GM06990 (cell line): ENCODE measurements at places on chromosomes 11 and 22.

- no peak for DNase-seq
Observed at GRCh38 chr11:112558691-112559090, 298.0 kb upstream of the PLET1 start.

DNA sequence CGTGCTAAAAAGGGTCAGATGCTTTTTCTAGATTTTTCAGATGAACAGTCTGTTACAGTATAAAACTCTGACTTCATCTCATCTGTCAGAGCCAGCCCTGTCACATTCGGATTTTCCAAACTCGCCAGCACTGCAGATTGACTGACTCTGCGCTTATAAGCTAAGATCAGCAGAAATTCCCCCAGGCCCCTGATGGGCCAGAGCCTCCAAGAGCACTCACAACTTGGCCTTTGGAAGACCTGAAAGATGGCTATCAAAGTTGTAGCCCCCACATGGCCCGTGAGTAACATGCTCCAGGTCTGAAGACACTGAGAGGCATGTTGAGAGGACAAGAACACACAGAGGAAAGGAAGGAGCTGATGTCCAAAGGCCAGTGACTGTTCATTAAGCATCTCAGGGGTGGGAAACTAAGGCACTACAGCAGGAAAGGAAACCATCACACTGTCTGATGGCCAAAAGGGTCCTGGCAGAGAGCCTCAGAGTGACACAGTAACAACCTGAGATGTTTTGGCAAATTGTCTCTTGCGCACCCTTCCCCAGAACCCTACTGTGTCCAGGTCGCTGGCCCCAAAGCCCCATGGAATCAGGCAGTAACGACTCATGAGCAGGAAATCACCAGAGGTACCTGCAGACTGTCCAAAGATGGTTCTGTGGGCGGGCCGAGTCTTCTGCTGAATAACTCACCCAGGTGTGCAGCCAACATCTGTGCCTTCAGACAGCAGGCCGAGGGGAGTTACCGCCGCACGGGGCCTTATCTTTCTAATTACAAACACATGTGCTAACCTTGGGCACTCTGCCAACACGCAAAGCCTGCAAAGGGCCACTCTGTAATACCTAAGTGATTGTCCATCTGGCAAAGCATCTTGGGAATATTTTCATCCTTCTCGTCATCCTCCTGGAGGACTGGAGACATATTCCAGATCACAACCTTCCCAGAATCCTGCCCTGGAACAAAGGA is 23.6 kb downstream of the HIRA start:
- no peak for DNase-seq

GRCh38 chr11:130858215-130858614 is 58.1 kb downstream of the SNX19 start:
- no peak for DNase-seq

DNA sequence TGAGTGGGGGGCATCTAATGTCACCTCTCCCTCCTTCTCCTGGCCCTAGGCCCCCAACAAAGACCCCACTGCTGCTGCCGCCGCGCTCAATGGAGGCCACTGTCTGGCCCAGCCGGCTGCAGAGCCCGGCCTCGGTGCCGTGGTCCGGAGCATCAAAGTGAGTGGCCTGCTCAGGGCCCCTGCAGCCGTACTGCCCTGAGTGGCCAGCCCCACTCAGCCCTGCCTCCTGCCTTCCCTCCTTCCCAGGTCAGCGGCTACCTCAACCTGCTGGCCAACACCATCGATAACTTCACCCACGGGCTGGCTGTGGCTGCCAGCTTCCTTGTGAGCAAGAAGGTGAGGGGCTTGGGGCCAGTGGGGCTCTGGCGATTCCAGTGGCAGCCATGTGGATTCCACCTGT is 5.0 kb downstream of the SLC39A13 start:
- DNase-seq, result no peak

- DNase-seq, result no peak
Observed at GRCh38 chr11:10051868-10052586, 242.0 kb downstream of the SBF2 start.

- DNase-seq, result no peak
Observed at GRCh38 chr11:7596975-7597391, 76.3 kb downstream of the CYB5R2 start.

GRCh38 chr22:48366056-48366455 is 1461.6 kb downstream of the BRD1 start:
- no peak for DNase-seq

DNA sequence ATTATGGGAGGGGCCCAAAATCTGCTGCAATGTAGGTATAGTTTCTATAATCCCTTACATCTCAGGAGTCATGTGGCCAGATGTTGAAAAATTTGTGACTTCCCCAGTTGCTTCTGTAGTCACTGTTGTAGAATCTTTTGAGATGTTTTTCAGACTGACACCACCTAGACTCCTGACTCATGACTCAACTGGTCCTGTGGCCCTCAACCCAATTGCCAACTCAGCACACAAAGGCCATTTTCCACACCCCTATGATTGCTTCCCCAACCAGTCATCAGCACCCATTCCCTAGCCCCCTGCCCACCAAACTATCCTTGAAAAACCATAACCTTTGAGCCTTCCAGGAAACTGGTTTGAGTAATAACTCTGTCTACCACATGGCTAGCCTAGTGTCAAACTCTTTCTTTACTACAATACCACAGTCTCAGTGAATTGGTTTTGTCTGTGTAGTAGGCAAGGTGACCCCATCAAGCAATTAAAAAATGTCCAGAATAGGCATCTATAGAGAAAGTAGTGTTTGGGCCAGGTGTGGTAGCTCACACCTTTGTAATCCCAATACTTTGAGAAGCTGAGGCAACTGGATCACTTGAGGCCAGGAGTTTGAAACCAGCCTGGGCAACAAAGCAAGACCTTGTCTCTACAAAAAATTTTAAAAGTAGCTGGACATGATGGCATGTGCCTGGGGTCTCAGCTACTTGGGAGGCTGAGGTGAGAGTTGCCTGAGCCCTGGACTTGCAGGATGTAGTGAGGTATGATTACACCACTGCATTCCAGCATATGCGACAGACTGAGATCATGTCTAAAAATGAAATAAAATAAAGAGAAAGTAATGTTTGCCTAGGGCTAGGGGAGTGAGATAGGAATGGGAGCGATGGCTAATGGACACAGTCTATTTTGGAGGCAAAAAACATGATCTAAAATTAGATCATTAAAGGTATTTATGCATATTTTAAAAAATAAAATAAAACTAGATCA is 24.1 kb upstream of the FEZ1 start:
- no peak for DNase-seq

- no peak for DNase-seq
Observed at GRCh38 chr11:93528757-93529645, 14.2 kb downstream of the SMCO4 start.

DNA sequence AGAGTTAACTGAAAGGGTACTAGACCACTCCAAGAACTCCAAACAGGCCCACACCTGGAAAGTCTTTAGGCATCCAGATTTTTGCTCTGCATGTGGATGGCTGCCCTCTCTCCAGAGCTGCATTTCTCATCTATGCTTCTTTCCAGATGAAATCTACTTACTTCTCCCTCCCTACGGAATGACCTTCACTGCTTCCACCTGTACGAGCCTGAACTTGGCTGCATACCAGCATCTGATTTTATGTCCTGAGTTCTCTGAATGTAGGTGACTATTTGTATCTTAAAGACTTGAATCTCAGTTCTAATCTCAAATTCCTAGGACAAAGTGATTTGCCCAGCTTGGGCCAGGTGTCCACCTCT is 13.3 kb downstream of the CELF1 start:
- DNase-seq, result no peak

GRCh38 chr11:17008099-17008498 is 6.1 kb downstream of the PLEKHA7 start:
- no peak for DNase-seq

DNA sequence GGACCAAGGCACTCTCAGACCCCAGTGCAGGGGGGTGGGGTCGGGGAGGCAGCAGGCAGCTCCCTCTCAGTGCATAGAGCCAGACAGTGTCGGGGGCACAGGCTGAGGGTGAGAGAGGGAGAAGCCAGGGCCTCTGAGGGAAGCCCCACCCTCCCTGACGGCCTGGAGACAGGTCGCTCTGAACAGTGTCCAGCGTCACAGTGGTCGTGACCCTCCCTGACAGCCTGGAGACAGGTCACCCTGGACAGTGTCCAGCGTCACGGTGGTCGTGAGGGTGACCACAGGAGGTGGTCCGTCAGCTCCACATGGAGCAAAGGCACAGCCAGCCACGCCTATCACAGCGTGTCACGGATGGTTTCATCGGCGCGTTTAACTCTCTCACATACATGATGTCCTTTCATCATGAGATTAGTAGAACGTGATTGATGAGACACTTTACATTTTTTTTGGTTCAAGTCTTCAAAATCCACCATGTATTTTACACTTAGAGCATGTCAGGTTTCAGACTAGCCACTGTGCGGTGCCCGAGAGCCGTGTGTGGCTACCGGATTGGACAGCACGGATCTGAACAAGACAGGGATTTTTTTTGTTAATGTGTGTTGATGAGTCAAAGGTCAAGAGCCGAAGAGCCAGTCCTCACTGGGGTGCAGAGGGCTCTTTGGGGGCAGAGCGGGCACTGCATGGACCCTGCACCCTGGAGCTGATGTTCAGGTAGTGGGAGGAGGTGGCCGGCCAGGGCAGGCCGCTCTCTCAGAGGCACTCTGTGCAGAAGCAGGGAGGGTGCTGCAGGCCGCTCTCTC is 23.9 kb upstream of the PANX2 start:
- no peak for DNase-seq

- DNase-seq, result no peak
Observed at GRCh38 chr22:41410311-41410751, 28.6 kb downstream of the TEF start.

DNA sequence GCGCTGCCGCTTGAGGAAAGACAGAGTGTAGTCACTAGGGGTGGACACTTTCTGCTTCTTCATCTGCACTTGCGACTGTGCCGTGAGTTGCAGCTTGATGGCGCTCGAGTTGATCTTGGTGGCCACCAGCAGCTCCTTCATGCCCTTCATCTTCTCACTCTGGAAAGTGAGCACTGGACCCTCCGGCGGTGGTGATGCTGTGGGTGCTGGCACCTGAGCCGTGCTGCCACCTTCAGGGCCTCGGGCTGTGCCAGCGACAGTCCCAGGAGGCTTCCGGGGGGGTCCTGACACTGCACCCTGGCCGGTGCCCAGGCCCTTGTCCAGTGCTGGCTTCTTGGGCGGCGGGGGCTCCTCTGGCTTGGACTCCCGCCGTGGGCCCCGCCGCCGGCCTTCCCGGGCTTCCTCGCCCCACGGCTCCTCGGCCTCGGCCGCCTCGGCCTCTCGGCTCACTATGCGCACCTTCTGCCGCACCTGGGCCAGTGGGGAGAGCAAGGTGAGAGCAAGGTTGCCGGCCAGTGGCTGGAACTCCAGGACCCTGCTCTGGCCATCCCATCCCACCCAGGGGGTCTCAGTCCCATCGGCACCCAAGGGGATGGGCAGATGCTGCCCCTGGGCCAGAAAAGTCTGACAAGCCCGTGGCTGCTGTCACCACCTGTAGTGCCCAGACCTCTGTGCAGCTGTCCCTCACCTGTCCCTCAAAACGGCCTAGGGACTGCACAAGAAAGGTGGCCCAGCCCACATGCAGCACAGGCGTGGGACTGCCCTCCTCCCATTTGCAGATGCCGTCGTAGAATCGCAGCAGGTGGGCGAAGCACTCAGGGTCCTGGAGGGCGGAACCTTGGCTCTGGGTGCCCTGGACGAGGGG is 1.6 kb upstream of the MAP4K2 start:
- no peak for DNase-seq

DNA sequence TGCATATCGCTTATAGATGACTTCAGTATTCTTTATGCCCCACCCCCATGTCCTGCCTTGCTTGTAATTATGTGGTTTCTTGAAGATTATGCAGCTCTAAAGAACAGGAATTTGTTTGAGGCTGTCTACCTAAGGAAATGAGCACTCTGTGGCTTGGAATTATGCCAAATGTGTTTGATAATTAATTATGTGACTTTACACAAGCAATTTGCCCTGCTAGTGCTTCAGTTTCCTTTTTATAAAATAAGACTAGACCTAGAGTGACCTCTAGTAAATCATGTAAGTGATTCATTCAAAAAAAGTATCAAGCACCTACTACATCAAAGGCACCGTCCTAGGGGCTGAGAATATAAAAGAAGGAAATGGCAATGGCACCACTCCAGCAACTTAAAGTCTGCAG is 491.5 kb upstream of the KIRREL3 start:
- no peak for DNase-seq

- DNase-seq, result no peak
Observed at GRCh38 chr11:91596111-91596510, 628.5 kb upstream of the FAT3 start.

DNA sequence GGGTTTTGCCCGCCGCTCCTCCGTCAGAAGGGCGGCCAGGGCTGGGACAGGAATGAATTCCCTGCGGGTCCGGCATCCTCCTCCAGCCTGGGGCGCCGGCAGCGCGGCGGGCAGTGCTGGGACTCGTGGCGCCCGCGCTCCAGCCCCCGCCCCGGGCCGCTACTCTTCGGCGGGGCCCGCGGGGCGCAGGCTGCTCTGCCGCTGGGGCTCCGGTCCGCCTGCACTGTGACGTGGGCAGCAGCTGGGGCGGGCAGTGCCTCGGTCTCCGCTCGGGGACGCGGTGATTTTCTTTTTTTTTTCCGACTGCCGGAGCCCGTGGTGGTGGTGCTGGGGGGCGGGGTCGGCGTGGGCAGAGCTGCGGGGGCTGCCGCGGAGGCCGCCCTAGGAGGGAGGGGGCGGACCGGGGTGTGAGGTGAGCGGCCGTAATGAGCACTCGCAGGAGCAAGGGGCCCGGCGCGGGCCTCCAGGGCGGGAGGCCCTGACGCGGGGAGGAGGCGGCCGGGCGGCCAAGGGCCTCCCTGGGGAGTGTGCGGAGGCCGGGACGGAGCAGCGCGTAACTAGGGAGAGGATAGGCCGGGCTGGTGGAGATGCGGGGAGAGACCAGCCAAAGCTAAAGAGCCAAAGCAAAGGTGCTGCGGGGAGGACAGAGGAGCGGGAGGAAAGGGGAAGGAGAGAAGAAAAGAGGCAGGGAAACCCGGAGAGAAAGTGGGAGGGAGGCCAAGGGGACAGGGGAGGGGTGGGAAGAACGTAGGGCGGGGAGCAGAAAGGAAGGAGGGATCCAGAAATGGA is 73.3 kb upstream of the ZBED5 start:
- peak; percentile 20 for DNase-seq

DNA sequence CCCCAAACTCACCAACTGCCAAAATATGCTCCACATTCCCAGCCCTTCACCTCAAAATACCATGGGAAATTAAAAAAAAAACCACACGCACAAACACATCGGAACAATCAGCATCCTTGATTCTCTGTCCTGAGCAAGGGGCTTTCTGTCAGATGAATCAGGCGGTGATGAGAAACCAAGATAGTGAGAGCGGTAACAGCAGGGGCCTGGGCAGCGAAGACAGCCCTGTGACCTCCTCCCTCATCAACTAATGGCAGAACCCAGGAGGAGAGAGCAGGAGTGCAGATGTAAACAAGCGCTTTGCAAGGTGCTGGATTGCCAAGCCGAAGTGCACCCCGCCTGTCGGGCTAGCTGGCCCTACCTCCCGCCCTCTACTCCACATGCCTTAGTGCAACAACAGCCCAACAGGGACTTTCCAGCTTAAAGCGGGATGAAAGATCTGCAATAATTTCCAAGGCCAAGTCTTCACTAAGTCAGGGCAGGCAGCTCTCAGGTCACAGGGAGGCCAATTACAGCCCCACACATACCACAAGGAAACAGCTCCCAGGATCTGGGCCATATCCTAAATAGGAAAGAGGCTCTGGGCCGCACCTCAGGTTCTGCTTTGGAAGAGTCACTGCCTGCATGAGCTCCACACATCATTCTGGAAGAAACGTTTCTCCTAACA is 72.2 kb upstream of the BID start:
- no peak for DNase-seq
